ENCODE measurements at places on chromosomes 7 and 10.

DNA sequence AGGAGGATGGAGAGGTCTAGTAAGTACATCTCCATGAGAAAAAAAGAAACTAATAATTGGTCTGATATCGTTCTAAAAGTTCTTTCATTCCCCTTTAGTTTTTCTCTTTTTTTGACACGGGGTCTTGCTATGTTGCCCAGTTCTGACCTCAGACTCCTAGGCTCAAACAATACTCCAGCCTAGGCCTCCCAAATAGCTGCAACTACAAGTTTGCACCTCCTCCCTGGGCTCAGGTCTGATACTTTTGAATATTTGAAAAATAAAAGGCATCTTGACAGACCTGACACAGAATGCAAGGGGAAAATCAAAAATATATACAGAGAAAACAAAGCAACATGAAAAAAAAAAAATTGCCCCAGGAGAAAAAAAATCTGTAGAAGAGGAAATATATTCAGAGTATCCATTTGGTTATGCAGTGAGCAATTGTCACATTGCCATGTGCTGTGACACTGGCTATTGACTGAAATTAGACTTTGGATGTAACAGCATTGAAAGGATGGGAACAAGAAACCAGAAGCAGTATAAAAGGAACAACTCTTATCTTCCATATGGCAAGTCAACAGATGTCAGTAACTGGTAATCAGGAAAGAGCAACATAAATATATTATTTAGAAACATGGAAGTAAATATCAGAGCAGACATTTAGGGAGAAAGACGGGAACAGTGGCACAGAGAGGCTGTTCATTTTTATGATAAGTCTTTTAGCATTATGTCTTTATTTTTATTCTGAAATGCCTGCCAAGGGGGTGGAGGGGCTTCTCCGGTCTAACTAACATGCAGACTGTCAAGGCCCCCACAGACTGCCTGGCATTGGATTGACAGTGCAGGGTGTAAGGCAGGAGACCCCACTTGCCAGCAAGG, 408.4 kb downstream of the PARD3 start:
- no peak for DNase-seq

GRCh38 chr7:100735730-100736129, 2.3 kb downstream of the ZAN start:
- DNase-seq = no peak

DNA sequence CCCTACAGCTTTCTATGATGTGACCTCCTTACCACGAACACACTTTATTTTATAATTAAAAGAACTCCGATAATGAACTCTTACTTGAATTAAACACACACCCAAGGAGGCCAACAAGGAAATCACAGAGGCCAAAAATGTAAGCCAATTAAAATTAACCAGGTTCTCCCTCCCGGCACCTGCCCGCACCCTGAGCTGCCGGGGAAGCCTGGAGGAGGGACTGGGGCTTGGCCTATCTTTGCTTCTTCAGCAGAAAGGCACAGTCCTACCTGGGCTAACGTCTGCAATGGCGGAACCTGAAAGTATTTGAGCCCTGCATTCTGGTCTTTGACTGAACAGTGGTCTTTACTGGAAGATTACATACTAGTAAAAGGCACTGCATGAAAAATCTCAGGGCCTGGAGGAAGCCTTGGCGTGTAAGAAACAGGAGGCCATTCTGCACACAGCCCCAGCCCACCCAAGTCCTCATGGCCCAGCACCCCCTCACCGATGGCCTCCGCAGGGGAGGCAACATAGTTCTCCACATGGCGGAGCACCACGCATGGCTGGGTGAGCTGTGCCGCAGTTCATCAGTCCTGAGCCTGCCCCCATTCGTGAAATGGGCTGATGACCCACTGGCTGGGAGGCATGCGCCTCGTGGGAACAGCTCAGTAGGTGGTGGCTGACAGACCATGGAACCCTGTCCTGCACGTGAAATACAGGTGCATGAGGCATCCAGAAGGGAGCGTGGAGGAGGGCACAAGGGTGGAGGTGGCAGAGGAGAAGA, 173.8 kb downstream of the PARD3 start:
- DNase-seq = no peak

DNA sequence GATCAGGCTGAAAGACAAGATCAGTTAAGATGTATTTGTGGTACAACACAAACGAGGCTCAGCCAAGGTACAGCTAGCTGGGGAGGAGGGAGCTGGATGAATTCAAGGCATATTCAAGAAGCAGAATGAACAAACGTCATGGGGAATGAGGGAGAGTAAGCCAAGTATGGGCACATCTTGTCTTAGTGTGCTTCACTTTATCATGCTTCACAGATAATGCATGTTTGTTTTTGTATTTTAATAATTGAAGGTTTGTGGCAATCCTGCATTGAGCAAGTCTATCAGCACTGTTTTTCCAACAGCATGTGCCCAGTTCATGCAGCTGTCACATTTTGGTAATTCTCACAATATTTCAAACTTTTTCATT, 135.4 kb downstream of the HIBADH start:
- DNase-seq = no peak

DNA sequence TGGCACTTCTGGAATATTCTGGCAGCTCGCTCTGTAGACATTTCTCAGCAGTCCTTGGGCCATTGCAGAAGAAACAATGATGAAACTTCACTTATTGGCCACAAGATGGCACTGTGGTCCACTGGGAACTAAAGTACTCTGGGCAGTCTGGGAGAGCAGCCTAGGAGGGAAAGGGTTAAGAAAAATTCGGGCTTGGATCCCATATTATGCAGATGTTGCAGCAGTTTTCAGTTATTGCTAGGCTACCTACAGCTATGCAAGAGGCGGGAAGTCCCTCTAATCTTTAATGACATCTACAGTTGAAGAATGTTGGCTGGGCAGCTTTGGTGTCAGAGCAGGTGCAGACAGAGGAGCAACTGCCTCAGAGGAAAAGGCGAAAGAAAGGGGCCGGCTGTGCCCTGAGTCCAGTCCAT, 201.7 kb upstream of the PRSS58 start:
- DNase-seq = no peak

- DNase-seq = no peak
Observed at GRCh38 chr7:142556740-142557139, 192.5 kb upstream of the PRSS1 start.

DNA sequence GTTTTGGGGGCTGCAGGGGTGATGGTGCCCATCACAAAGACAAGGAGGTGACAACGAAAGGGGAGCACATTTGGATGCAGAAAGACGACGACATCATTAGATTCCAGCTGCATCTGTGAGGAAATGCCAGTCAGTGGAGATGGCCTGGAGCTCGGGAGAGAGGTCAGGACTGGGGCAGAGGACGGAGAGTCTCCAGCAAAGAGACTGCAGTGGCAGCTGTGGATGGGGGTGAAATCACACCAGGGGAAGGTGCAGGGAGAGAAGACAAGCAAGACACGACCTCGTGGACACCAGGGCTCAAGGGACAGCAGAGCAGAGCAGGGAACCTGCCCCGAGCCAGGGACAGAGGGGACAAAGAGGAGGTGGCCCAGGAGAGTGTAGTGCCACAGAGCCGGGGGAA, 203.4 kb downstream of the PRPF18 start:
- DNase-seq = no peak

GRCh38 chr10:52459097-52459496, 145.0 kb downstream of the DKK1 start:
- DNase-seq = no peak

GRCh38 chr7:21617513-21617912, 74.7 kb downstream of the DNAH11 start:
- no peak for DNase-seq

DNA sequence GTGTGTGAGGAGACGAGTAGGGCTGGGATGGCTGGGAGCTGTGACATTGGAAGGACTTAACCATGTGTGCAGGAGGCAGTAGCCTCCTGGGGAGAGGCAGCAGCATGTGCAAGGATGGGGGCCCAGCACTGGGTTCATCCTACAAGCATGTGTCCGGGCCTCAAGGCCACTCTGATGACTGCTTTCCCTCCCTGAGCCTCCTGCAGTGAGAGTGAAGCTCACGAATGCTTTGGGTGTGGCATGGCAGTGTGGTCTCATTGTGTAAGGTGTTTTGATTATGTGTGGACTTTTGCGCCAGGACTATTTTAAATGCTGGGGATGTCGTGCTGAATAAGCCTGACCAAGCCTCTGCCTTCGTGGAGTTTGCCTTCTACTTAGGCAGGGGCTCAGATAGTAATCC, 122.0 kb upstream of the INSYN2A start:
- no peak for DNase-seq

- DNase-seq = no peak
Observed at GRCh38 chr7:27224983-27225934, 17.3 kb upstream of the EVX1 start.

GRCh38 chr7:80088705-80089104, 45.9 kb upstream of the GNAI1 start:
- DNase-seq = no peak

DNA sequence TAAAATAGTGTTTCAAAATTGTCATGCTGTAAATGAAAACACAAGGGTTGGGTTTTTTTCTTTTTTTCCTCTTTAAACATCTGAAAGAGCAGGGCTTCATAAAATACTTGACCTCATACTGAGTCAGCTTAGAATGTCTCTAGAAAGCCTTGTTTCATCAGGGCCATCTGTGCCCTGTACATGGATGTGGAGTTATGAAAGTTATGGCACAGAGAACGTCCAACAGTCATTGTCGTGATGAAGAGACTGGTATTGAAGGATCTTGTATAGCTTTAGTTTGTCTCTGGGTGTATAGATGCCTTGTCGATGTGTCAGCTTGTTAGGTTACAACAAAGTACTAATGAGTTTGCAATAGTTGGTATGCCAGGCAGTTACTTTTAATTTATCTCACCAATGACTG, 127.3 kb downstream of the FAM204A start:
- DNase-seq = no peak

- DNase-seq = no peak
Observed at GRCh38 chr10:112546474-112546873, 99.5 kb downstream of the VTI1A start.
